ENCODE measurements at places on chromosomes 4 and X. TPM values are rescaled to one million over a fixed set of nuclear protein-coding genes. Genes with fewer than 3 reads are reported as not detected.

DNA sequence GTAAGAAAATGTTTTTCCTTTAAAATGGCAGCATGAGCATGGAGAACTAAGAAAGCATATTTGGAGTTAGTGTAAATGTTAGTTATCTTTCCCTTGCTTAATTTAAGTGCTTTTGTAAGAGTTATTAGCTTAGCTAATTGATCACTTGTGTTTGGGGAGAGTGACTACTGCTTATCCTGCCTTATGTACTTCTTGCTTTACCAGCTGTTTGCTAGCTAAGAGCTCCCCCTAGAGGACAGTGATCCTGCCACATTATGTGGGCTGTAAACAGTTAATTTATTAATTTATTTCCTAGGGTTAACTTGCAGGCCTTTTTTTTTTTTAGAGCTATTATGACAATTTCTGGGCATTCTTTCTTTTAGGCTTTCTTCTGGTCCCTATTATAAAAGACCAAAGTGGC, 435.8 kb downstream of the MAGEB5 start:
- DNase-seq: no peak

DNA sequence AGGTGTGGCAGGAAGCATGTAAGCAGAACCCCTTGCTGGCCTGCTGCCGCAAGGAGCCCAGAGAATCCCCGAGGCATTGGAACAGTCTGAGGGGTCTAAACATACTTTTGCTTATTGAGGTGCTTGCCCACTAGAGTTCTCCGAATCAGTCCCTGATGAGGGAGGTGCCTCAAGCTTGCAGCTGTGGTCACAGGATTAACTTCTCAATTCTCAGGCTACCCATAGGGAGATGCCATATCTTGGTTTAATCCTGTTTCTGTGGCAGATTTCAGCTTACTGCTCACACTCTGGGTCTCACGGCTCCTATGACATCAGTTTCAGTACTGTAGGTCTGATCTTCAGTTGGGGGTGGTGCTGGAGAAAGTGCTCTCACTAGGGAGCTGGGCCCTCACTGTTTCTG, 39.9 kb downstream of the CCNG2 start:
- DNase-seq: no peak

- DNase-seq: no peak
These were observed 33.7 kb downstream of the SRPX2 start for GRCh38 chrX:100677611-100678181.

- DNase-seq: peak; percentile 59
These were observed 1.7 kb upstream of the FGFRL1 start for GRCh38 chr4:1009542-1010394.

DNA sequence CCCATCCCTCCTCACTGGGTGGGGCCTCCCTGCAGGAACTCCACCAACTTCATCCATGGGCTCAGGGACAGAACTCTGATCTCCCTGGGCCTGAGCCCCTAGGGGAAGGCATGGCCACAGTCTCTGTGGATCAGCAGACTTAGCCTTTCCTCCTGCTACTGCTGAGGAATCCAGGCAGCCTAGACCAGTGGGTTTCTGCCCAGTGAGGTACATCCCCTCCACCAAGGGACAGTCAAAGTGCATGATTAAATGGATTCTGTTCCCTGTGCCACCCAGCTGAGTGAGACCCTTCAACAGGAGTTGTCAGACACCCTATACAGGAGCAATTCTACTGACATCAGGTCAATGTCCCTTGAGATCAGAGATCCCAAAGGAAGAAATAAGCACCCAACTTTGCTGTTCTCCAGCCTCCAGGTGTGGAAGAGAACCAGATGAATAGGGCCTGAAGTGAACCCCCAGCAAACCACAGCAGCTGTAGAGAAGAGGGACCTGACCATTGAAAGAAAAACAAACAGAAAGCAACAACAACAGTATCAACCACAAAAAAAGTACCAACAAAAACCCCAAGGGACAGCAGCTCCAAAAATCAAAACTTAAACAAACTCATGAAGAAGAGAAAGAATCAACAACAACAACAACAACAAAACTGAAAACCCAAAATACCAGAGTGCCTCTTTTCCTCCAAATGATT, 84.8 kb downstream of the CHIC1 start:
- no peak for DNase-seq

Gene MAGEB10
- not detected for total RNA-seq

GRCh38 chr4:86496094-86497080, 97.7 kb upstream of the PTPN13 start:
- DNase-seq: no peak

Gene NPY5R
- not detected for total RNA-seq

DNA sequence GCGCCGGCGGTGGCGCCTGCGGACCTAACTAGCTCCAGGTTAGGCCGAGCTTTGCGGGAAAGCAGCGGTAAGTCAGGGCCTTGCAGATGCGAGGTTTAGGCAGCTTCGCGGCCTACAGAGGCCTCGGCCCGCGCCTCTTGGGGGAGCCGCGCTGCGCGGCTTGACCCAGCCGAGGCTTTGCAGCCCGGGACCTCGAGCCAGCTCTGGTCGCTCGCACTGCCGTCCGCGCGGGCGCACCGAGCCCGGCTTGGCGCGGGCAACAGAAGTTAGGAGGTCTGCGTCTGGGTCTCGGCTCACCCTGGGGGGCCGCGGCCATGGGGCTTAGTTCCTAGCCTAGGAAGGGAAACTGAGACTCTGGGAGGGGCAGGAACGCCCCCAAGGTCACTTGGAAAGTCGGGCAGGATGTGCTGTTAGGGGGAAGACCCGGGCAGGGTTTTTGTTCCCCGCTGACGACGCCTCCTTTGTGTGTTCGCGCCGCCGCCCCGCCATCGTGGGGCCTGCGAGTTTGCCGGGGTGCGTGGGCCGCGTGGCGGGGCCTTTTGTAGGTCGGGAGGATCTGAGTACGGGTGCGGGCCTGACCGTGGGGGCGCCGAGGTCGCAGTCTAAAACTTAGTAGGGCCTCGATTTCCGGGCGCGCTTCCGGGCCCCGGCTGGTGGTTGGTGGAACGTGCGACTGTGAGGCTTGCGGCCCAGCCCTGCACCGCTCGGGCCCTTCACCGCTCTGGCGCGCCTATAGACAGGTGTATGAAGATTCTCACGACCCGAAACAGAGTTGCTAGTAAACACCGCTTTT, 482 bp downstream of the RNF4 start:
- peak; percentile 51 for DNase-seq

GRCh38 chrX:24651783-24652182, 4.6 kb upstream of the PCYT1B start:
- no peak for DNase-seq

DNA sequence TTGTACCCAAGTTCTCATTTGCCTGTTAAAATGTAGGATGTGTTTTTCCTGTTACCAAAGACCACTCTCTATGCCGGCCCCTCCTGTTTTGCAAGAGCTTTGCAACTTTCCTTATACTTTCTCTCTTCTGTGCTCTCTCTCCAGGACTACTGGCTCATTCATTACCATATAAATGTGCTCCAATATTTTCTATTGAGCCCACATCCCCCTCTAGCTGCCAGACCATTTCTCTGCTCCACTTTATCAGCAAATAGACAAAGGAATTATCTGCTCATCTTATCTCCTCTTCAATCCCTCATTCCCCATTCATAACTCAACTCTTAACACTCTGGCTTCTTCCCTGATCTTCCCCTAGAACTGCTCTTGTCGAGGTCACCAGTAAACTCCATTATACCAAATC, 33.6 kb downstream of the RPGR start:
- no peak for DNase-seq

DNA sequence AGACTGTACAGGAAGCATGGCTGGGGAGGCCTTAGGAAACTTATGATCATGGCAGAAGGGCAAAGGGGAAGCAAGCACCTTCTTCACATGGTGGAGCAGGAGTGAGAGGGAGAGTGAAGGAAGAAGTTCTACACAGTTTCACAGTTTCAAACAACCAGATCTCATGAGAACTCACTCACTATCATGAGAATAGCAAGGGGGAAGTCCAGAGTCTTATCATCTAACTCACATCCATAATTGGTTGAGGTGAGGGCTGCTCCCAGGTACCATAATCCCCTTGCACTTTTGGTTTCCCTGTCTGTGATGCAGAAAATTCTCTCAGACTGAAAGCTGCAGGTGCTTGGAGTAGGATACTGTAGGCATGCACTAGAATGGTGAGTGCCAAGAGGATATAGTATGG, 233.8 kb upstream of the CPEB2 start:
- no peak for DNase-seq

- DNase-seq: no peak
These were observed 13.4 kb downstream of the CCDC158 start for GRCh38 chr4:76407440-76408119.

DNA sequence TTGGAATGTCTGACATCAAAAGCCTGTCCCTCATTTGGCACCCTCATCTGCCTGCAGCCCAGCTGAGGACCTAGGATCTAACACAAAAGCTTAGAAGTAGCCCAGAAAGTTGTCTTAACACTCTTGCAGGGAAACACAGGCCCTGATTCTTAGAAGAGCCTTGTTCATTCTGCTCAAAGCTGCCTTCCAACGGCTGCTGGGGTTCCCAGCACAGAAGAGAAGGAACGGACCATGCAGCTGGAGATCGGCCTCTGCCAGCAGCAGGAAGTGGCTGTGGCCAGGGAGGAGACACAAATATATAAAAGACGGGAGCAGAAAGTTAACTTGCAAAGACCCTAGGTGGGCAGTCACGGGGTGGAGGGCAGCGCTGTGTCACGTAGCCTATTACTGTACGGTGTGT, 20.4 kb downstream of the PRPS2 start:
- no peak for DNase-seq

- no peak for DNase-seq
These were observed 18.0 kb upstream of the TMEM131L start for GRCh38 chr4:153448003-153448731.

GRCh38 chr4:1538941-1539772, 132.9 kb upstream of the NKX1-1 start:
- DNase-seq: peak; percentile 6

Data from heart right ventricle (tissue), 16 donors.